Effector memory CD8-positive, alpha-beta T cell (primary cell): ENCODE measurements at places on chromosomes 7 and 10.

DNA sequence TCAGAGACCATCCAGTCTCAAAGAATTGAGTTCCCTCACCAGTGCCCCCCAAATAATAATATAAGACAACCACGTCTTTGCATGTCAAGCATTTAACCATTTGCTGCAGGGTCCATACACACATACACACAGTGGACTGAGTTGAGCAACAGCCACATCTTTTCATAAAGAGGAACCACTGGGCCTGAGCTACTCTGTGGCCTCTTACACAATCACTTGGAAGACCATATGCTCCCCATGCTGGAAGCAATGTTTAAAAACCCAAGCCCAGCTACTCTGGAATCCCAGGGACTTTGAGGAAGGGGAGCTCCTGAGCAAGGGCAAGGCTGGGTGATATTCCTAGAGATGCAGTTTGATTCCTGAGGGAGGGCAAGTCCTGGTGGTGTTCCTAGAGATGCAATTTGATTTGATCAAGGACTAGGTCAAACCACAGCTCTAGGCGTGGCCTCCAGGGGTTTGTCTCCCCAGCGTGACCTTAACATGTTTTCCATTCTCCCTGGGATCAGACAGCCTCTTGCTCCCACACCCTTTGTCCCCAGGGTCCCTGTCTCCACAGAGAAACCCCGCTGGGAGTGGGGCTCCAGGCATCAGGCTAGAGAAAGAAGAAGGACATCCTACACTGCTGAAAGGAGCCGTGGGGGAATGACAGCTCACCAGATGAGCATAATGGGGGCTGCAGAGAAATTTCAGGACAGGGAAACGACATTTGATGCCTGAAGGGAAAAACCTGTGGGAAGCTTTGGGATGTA is 376.2 kb upstream of the MGMT start:
- H3K27me3 ChIP-seq = no peaks in the 10 kb centered on the region
- no peak for DNase-seq
- H3K4me3 ChIP-seq = no peak overlapping the region
- H3K4me1 ChIP-seq = no peaks in the 10 kb centered on the region
- H3K27ac ChIP-seq = no peak overlapping the region

DNA sequence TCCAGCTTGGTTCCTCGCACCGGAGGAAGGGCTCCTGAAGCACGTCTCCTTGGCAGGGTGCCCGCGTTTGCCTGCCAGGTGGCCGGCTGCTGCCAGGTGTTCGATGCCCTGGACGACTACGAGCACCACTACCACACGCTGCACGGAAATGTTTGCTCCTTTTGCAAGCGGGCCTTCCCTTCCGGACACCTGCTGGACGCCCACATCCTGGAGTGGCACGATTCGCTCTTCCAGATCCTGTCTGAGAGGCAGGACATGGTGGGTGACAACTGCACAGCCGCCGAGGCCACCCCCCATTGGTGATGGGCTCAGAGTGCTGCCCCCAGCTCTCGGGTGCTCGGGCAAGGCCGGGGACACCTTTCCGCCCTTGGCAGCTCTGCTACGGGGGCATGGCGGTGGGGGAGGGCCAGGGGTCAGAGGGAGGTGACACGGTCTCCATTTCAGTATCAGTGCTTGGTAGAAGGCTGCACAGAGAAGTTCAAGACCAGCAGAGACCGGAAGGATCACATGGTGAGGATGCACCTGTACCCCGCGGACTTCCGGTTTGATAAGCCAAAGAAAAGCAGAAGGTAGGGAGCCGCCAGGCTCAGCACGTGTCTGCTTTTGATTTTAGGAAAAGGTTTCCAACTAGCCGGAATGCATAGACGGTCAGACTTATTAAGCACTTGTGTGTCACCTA is 1.1 kb downstream of the ZNF511 start:
- H3K36me3 ChIP-seq = peaks cover 51% of the 10 kb centered on the region
- no peak for DNase-seq
- H3K4me1 ChIP-seq = peaks cover 23% of the 10 kb centered on the region

DNA sequence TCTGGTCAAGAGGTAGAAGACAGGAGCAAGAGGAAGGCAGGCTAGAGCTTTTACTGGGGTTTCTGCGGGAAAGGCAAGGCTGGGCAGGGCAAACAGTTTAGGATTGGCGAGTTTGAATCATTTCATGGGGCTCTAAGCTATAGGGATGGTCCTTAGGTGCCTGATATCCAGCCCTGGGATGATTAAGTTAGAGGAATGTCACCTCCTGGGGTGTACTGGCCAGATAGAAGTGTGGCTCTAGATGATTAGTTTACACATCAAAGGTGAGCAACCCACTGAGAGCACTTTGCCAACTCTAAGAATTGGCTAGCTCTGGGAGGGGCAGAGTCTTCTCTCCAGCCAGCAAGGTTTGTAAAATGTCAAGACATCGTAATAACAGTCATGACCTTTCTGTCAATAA is 52.4 kb downstream of the ZNF365 start:
- no peaks in the 10 kb centered on the region for H3K36me3 ChIP-seq
- H3K4me3 ChIP-seq = no peak overlapping the region
- no peak for DNase-seq
- H3K27me3 ChIP-seq = no peaks in the 10 kb centered on the region

DNA sequence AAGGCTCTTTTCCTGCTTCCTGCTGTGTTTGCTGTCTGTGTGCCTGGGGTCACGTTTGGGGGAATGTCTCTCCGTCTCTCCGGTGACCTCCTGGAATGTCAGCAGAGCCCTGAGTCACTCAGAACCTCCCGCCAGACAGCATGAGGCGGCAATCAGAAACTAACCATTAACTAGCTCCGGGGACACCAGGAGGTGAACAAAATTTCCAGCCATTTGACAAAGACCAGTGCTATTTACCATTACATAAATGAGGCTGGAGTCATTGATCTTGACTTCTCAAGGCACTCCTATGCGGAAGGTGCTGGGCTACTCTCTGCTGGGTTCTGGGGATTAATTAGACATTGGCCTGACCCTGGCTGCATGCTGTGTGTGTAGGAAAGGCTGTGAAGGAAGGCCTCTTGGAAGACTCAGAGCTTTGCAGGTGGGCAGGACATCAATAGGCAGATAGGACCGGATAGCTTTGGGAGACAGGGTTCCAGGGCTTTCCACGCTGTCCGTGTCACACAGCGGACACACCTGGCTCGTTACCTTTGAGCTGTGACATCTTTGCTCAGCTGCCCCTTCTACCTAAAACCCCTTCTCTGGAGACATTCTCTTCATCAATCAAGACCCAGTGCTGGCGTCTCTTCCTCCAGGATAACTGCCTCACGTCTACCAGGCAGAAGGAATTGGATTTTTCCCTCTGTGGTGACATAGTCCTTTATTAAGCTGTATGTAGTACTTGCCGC is 77.0 kb downstream of the PFKFB3 start:
- peaks cover 12% of the 10 kb centered on the region for H3K36me3 ChIP-seq
- no peak overlapping the region for H3K4me3 ChIP-seq
- H3K27ac ChIP-seq = no peak overlapping the region
- peaks cover 16% of the 10 kb centered on the region for H3K4me1 ChIP-seq
- no peak for DNase-seq
- no peaks in the 10 kb centered on the region for H3K27me3 ChIP-seq

- DNase-seq = no peak
- no peak overlapping the region for H3K27ac ChIP-seq
- H3K4me3 ChIP-seq = no peak overlapping the region
- H3K27me3 ChIP-seq = peaks cover 10% of the 10 kb centered on the region
Measured at GRCh38 chr10:91296471-91296870, 76.0 kb downstream of the PCGF5 start.

DNA sequence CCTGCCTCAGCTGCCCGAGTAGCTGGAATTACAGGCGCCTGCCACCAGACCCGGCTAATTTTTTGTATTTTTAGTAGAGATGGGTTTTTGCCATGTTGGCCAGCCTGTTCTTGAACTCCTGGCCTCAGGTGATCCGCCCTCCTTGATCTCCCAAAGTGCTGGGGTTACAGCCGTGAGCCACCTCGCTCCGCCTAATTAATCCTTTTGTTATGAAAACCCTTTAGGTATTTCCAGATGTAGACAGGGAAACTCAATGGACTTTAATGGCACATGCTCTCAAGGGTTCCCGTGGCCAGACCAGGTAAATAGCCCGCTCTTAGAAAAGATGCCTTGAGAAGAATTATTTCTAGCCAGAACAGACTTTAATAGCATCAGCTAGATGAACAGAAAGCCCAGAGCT is 19.7 kb upstream of the EXOC4 start:
- no peaks in the 10 kb centered on the region for H3K36me3 ChIP-seq
- H3K4me1 ChIP-seq = no peaks in the 10 kb centered on the region
- H3K4me3 ChIP-seq = no peak overlapping the region

DNA sequence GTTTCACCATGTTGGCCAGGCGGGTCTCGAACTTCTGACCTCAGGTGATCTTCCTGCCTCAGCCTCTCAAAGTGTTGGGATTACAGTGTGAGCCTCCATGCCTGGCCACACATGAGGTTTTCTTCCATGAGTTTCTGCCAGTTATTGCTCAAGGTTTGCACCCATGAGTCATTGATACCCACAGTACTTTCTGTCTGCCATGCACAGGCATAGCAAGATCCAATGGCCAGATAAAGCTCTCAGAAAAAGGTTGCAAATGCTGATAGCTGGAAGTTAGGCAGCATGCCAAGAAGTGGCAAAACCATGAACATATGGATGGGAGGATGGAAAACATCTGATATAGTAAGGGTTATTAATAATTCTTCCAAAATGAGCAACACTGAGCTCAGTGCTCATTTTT is 298.7 kb upstream of the NRG3 start:
- no peak for DNase-seq
- H3K4me1 ChIP-seq = no peaks in the 10 kb centered on the region
- H3K27me3 ChIP-seq = no peaks in the 10 kb centered on the region
- no peak overlapping the region for H3K4me3 ChIP-seq

DNA sequence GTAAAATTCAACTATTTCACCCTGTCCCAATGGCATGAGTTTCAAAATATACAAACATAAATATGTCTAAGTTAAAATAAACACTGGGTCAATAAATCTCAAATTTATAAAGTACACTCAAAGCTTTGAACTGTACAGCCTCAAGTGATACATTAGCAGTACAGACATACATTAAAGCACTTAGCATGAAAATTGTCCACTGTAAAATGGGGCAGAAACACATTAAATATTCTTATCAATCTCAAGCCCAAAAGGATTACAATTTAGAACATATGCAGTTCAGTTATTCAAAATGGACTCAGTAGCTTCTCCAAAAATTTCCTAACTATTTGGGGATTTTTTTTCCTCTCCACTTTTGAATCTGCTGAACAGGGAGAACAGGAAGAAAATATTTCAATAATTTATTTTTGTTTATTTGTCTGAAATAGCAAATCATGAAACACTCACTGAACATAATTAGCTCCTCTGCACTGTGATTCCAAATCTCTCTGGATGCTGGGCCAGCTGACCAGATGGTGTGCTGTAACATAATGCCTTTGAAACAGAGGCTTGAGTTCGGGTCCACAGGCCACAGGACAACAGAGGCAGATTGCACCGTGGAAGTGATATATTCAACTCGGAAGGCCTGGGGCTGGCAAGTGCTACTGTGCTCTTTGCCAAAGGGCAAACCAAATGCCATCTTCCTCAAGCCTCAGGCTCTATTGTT is 248.9 kb upstream of the LRRN3 start:
- no peak overlapping the region for H3K4me3 ChIP-seq
- H3K27me3 ChIP-seq = no peaks in the 10 kb centered on the region
- no peaks in the 10 kb centered on the region for H3K36me3 ChIP-seq
- H3K4me1 ChIP-seq = no peaks in the 10 kb centered on the region

DNA sequence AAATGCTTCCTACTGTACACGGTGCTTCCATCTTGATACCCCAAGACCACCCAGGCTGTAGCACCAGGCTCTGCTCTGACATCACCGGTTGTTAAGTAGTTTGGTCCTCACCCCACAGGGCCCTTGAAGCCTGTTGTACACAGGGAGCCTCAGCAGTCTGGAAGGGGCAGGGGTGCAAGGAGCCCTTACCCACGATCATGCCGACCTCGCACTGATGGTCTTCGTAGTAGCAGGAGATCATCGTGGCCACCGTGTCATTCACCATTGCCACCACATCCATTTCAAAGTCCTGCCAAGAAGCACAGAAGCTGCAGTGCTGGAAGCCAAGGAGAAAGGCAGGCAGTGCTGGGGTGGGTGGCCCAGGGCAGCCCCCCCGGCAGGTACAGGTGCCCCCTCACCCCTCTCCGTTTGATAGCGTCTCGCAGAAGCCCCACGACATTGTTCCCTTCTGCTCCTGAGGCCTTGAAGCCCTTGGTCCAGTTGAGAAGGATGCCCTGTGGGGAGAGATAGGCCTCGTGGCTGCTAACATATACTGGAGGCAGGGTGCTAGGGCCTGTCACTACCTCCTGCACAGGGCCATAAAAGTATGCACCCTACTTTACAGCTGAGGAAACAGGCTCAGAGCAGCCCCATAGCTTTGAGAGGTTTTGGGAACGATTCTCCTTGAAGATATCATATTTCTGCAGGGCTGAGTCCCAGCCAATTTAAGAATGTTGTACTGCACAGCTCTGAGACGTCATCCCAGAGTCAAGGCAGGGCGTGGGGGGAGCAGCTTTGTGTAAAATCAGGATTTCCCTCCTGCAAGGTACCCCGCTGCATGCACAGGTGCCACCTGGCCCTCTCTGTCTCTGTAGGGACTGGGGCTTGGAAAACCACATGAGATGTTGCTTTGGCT is 8.7 kb upstream of the MYL7 start:
- DNase-seq = no peak
- no peaks in the 10 kb centered on the region for H3K36me3 ChIP-seq
- H3K27me3 ChIP-seq = peaks cover 5% of the 10 kb centered on the region
- H3K4me3 ChIP-seq = no peak overlapping the region
- H3K27ac ChIP-seq = no peak overlapping the region
- no peaks in the 10 kb centered on the region for H3K4me1 ChIP-seq

- no peak overlapping the region for H3K4me3 ChIP-seq
- H3K4me1 ChIP-seq = no peaks in the 10 kb centered on the region
- no peak for DNase-seq
- H3K27ac ChIP-seq = no peak overlapping the region
Measured at GRCh38 chr10:115947104-115947503, 325.9 kb downstream of the GFRA1 start.

DNA sequence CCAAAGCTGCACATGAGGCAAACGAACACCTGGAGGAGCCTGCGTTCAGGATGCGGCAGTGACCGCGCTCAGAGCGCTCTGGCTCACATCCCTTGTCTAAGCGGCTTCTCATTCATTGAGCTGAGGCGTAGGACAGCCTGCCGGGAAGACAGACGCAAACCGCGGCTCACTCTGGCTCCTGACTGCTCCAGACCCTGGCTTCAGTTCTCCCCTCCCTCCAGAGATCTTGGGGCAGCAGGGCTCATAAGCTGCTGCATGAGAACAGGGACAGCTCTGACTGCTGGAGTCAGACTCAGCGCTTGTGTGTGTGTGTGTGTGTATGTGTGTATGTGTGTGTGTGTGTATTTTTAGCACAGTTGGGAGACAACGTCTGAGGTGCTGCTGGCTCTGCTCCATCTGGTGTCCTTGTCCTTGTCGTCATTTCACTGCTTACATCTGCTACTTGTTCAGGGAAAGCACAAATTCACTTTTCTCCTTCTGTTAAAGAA is 15.8 kb upstream of the LYZL2 start:
- H3K36me3 ChIP-seq = peaks cover 3% of the 10 kb centered on the region
- H3K4me1 ChIP-seq = no peaks in the 10 kb centered on the region
- no peak for DNase-seq

GRCh38 chr7:27179503-27180430 is 5.3 kb downstream of the HOXA11 start:
- H3K27ac ChIP-seq = no peak overlapping the region
- peaks cover 93% of the 10 kb centered on the region for H3K27me3 ChIP-seq
- DNase-seq = peak; percentile 64
- H3K4me1 ChIP-seq = peaks cover 12% of the 10 kb centered on the region

GRCh38 chr10:121864653-121865052 is 63.2 kb downstream of the ATE1 start:
- H3K4me1 ChIP-seq = peaks cover 2% of the 10 kb centered on the region
- no peak overlapping the region for H3K27ac ChIP-seq
- H3K27me3 ChIP-seq = no peaks in the 10 kb centered on the region
- no peak for DNase-seq

- H3K36me3 ChIP-seq = no peaks in the 10 kb centered on the region
- DNase-seq = no peak
- H3K4me3 ChIP-seq = no peak overlapping the region
Measured at GRCh38 chr7:124426621-124427020, 339.0 kb downstream of the GPR37 start.
